ENCODE measurements at places on chromosomes 3 and 15.

DNA sequence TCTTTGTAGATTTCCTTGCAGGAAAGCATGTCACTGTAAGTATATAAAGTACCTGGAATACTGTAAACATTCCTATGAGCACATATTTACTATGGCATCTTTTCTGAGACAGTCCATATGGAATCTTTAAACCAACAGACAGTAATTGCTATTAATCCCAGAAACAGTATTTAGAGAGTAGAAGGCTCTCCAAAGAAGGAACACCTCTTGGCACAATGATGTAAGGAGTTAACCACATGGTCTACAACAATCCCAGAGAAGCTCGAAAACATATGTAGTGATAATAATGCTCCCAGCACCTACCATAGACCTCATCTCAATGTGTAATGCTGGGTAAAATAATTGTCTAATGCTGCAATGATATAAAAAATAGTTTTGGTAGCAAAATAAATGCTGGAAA is 95.8 kb upstream of the IL12A start:
- DNase-seq, result no peak

DNA sequence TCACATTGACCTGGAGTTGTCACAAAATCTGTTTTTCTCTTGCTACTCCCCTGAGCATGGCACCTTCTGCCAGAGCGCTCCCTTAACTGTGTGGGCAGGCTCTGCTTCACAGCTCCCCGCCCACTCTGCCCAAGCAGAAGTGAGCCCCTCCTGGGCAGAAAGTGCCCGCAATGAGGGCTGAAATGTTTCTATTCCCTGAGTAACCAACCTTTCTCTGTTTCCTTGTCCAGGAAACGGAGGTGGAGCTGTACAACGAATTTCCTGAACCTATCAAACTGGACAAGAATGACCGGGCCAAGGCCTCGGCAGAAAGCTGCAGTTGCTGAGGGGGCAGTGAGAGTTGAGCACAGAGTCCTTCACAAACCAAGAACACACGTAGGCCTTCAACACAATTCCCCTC is 66.3 kb upstream of the ACAD9 start:
- no peak for DNase-seq

- no peak for DNase-seq
Observed at GRCh38 chr3:185988816-185989175, 51.0 kb upstream of the TRA2B start.

DNA sequence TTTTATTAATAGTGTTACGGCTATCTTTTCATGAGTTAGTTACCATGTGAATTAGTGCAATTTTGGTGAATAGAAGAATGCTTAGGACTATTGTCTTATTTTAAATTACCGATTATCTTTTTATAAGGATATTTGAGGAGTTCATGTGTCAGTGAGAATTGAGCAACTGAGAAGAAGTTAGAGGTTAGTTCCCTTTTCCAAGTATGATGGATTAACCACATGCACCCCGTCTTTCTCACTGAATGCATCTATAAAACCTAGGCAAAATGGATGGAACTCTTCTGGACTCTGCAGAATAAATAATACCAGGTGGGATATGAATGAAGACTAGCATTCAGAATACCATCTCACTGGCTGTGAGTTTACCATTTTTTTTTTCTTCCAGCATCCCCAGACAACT is 74.3 kb downstream of the TCF12 start:
- no peak for DNase-seq

GRCh38 chr3:132595014-132595413 is 2.1 kb upstream of the ACKR4 start:
- DNase-seq, result no peak

GRCh38 chr15:35717721-35718120 is 171.8 kb upstream of the DPH6 start:
- DNase-seq, result no peak
